ENCODE measurements at places on chromosomes 13 and 19.
A peak's percentile ranks its signal among the peaks of the same experiment; 100 is the strongest.

- DNase-seq, result peak; percentile 81
Measured at GRCh38 chr19:51097166-51097738, 11.0 kb downstream of the CTU1 start.

DNA sequence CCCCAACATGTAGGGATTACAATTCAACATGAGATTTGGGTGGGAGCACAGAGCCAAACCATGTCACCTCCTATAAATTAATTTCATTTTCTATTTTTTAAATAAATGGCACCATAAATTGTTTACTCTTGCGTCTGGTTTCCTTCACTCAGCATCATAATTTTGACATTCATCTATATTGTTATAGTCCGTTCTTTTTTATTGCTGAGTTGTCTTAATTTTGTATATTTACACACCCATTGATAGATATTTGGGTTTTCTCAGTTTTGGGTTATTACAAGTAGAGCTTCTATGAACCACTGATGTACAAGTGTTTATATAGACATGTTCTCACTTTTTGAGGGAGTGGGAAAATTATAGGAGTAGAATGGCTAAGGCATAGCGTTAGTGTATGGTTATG, 445.4 kb downstream of the MYO16 start:
- DNase-seq, result no peak

- DNase-seq, result no peak
Measured at GRCh38 chr19:49809160-49809940, 3.7 kb downstream of the FUZ start.

- DNase-seq, result no peak
Measured at GRCh38 chr13:76991432-76991795, 467 bp upstream of the CLN5 start.

DNA sequence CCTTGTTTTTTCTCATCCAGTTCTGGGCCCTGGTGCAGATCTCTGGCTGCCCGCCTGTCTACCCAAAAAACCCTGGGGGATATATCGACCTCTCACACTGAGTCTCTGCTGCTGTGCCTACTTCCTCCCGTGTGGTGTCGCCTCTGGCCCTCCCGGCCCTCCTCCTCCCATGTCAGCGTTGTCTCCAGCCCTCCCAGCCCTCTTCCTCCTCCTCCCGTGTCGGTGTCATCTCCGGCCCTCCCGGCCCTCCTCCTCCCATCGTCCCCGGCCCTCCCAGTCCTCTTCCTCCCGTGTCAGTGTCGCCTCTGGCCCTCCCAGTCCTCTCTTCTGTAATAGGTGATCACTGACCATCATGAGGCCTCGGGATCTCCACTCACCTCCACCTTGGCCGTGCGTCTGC, 81.8 kb downstream of the GPR12 start:
- DNase-seq, result no peak

- DNase-seq, result no peak
Measured at GRCh38 chr13:58994777-58995176, 1169.0 kb downstream of the DIAPH3 start.

DNA sequence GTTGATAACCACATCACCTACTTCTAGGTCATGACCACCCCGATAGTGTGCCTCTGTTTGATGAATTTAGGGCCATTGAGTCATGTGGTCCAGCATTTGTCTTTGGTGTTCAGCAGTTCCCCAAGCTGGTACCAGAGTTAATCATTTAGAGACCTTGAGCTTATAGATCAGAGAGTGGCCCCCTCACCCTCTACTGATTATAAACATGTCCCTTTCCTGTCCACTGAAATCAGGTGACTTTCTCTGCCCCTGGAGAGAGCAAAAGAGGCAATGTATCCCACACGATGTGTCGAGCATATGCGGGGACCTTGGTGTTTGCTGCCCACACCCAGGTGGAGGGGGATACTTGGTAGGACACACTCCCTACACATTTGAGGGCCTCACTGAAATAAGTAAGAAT, 46.3 kb downstream of the C13orf42 start:
- no peak for DNase-seq

DNA sequence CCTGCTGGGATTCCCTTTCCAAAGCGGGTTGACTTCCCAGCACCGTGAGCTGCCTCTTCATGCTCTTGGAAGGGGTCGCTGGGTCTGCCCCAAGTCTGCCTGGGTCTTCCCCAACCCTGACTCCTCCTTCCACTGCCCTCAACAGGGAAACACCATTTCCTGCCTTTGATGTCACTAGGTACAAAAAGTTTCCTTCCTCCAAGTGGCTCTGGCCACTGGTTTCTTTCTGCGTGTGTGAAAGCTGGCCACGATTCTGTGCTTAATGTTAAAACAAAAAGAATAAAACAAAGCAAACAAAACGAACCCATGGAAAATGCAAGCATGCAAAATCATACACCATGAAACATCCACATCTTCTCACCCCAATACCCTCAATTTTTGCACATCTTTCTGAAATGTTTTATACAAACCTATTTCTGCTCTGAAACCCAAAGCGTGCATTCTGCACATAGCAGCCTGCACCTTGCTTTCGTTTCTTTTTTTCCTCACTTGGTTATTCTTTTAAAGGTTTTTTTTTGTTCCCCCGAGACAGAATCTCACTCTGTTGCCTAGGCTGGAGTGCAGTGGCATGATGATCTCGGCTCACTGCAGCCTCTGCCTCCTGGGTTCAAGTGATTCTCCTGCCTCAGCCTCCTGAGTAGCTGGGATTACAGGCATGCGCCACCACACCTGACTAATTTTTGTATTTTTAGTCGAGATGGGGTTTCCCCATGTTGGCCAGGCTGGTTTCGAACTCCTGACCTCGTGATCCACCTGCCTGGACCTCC, 12.5 kb upstream of the TNFSF9 start:
- DNase-seq, result no peak

DNA sequence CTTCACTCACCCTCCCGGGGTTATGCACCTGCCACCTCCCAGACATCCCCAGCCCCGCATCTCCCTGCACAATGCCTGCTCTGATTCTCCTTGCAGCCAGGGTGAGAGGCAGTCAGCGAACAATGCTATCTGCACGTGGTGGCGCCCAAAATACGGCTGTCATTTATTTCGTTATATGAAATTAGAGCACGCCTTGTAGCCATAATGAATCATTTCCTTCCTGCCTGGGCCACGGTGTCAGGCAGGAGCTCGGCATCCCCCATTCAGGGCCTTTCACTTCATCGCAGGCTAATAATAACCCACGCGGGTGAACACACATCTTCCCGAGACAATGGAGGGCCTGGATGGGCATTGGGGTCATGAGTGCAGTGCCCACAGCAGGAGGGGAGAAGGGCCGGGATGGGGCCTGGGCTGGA, 143.8 kb upstream of the ZNF507 start:
- DNase-seq, result no peak

DNA sequence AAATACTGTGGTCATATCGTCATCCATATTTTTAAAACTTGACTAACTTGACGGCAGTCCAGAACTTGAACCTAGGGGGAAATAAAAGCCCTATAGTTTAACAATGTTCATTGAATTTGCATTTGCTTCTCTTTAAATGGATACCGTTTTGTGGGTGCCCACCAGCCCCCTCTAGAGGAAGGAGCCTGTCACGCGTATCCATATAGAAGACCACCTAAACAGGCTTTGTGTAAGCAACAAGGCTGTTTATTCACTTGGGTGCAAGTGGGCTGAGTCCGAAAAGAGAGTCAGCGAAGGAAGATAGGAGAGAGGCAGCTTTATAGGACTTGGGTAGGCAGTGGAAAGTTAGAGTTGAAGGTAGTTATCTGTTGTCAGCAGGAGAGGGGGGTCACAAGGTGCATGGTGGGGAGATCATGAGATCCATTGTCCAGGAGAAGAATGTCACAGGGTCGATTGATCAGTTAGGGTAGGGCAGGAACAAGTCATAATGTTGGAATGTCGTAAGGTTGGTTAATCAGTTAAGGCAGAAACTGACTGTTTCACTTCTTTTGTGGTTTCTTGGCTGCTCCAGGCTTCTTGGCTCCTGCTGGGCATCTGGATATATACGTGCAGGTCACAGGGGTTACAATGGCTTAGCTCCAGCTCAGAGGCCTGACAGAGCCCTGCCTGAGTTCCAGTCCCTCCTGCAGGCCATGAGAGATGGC, 42.5 kb upstream of the ANKRD10 start:
- DNase-seq, result peak; percentile 19

DNA sequence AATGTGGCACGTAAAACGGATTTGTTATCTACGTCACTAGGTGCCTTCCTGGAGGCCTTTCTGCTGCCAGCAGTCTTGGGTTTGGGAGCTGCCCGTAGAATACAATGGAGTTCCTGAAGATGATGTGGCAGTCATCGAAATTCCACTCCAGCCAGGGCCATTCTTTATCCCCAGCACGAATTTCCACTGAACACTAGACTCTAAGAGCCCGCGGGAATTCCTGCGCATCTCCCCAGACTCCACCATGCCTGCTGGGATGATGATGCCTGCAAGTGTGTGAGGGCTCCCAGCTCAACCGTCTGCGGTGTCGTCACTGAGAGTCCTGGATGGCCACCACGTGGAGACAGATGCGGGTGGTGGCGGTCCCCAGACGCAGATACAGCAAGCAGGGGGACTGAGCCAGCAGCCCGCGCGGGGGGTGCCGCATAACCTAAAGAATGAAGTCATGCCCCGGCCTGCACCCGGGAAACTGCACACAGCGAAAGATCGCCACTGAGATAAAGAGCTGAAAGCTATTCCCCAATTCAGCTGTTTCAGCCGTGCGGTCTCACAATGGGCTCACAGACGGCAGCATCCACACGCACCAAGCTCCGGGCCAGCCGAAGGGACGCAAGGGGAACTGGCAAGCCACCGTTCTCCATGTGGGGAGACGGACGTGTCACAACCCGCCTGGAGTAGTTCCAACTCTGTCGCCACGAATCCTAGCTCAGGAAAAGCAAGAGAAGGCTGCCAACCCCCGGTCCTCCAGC, 41.1 kb downstream of the COL4A1 start:
- DNase-seq, result no peak

DNA sequence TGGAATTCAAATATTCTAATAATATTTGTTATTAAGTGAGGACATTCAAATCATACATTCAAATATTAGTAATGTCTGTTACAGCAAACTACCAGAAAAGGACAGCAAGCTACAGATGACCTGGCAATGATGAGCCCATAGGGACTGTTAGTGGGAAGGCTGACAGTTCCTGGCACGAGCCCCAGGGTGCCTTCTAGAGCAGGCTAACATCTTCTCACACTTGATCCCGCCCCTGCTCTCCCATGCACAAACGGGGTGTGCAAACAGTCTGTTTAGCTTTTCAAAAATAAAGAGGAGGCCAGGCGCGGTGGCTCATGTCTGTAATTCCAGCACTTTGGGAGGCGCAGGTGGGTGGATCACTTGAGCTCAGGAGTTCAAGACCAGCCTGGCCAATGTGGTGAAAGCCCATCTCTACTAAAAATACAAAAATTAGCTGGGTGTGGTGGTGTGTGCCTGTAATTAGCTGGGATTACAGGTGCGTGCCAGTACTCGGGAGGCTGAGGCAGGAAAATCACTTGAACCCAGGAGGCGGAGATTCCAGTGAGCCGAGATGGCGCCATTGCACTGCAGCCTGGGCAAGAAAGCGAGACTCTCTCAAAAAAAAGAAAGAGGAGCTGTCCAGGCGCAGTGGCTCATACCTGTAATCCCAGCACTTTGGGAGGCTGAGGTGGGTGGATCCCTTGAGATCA, 9.6 kb upstream of the GARRE1 start:
- no peak for DNase-seq

GRCh38 chr19:32624410-32624809, 43.4 kb downstream of the PDCD5 start:
- DNase-seq, result no peak

GRCh38 chr13:99980824-99981734, 505 bp upstream of the ZIC2 start:
- DNase-seq, result peak; percentile 91

GRCh38 chr19:13152974-13153568, 2.9 kb downstream of the IER2 start:
- peak; percentile 94 for DNase-seq

DNA sequence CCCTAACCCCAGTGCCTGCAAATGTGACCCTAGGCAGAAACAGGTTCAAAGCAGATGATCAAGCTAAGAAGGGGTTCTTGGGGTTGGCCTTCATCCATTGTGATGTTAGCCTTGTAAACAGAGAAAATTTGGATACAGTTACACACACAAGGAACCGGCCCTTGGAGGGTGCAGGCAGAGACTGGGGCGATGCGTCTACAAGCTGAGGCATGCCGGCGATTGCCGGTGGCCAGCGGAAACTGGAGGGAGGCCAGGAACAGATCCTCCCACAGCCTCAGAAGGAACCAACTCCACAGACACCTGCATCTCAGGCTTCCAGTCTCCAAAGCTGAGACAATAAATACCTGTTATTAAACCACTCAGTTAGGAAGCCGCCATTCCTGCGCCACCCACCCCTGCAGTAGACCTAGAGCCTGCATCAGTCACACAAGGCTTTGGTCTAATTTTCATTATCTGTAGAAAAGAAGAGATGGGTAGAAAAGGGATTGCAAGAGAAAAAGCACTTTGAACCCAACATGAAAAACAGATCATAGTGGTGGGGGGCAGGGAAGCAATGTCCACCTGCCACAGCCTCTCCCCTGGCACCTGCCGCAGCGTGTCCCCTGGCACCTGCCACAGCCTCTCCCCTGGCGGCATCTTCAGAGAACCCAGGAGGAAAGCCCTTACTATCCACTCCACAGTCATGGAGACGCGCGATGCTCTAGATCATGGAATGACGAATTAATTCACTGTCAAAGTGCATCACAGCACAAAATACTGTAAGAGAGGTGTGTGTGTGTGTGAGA, 119.7 kb upstream of the SOX1 start:
- DNase-seq, result peak; percentile 31

DNA sequence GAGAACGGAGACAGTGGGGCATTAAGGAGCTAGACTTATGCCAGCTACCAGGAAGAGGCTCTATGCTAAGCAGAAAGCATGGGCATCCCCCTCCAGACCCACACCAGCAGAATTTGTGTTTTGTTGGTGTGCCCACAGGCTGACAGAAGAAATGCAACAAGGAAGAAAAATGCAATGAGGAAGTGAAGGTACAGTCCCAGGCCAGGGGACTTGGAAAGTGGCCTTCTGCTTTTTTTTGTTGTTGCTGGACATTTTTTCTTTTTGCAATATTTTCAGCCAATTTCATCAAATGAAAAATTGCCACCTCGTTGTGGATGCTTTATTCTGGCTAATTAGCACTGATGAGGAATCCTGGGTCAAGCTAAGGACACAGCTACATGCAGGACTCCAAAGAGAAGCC, 167.7 kb downstream of the TSHZ3 start:
- DNase-seq, result no peak

DNA sequence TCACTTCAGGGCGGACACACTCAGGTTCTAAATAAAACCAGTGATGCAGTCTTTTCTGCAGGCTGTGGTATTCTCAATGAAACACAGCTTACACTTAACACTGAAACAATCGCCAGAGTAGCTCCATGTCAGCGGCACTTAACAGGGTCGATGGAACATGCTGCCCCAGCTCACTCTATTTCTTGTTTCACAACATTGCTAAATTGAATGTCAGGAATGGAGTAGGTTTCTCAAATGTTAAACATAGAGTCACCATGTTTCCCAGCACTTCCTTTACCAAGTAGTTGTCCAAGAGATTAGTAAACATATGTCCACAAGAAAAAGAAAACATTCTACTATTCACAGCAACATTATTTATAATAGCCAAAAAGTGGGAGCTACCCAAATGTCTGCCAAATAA, 306.9 kb downstream of the SLITRK6 start:
- DNase-seq, result no peak

- no peak for DNase-seq
Measured at GRCh38 chr13:95485518-95486144, 66.9 kb upstream of the CLDN10 start.

- no peak for DNase-seq
Measured at GRCh38 chr13:25300861-25301346, 521 bp upstream of the NUP58 start.
